ENCODE measurements at places on chromosomes 6 and 20.

GRCh38 chr20:15655295-15655874 lies 917.9 kb downstream of the KIF16B start:
- DNase-seq, result no peak

DNA sequence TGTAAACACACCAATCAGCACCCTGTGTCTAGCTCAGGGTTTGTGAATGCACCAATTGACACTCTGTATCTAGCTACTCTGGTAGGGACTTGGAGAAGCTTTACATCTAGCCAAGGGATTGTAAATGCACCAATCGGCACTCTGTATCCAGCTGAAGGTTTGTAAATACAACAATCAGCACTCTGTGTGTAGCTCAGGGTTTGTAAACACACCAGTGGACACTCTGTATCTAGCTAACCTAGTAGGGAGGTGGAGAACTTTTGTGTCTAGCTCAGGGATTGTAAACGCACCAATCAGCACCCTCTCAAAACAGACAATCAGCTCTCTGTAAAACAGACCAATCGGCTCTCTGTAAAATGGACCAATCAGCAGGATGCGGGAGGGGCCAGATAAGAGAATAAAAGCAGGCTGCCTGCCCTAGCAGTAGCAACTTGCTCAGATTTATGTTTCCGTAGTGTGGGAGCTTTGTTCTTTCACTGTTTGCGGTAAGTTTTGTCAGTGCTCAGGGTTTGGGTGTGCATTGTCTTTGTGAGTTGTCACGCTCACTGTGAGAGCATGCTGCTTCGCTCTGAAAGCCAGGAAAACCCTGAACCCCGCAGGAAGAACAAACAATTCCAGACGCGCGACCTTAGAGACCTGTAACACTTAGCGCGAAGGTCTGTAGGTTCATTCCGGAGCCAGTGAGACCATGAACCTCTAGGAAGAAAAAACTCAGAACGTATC lies 37.0 kb downstream of the RIOK1 start:
- no peak for DNase-seq

DNA sequence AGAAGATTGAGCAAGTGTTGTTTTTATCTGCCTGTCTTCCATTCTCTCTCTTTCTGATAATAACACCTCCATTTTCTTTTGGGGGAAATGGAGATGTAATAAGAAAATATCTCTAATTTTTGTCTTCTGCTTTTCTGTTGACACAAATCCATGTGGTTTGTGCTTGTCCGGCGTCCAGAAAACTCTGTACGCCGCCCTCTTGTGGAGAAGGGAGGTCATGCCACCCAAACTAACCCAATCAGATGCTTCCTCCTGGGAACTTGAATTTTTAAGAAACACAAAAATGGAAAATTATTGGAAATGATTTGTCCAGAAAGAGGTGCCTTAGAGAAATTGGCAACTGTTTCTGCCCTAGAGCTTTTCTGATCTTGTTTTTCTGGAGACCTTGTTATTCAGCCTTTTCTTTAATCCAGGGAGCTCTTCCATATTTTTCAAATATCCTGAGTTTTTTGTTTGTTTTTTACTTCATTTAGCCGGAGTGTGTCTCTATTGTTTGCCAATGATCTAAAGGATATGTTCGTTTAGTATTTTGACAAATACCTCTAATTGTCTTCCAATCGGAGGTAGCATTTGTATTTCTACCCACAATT lies 17.8 kb upstream of the FNDC1 start:
- DNase-seq, result no peak

DNA sequence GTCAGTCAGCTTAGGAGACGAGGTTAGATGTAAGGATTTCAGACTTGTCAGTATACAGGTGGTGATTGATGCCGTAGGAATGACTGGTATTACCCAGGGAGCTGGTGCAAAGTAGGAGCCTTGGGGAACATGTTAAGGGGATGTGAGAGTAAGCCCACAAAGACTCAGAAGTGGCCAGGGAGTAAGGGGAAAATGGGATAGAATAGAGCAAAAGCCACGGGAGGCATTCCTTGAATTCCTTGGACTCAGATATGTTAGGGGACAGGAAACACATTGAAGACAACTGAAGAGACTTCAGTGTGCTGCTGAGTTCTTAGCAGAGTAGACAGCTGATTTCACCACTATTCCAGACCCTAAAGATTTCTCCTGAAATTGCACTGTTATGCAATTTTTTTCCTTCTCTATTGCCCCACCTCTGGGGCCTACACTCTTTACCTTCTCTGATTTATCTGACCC lies 1.2 kb upstream of the ACAT2 start:
- peak; percentile 19 for DNase-seq

DNA sequence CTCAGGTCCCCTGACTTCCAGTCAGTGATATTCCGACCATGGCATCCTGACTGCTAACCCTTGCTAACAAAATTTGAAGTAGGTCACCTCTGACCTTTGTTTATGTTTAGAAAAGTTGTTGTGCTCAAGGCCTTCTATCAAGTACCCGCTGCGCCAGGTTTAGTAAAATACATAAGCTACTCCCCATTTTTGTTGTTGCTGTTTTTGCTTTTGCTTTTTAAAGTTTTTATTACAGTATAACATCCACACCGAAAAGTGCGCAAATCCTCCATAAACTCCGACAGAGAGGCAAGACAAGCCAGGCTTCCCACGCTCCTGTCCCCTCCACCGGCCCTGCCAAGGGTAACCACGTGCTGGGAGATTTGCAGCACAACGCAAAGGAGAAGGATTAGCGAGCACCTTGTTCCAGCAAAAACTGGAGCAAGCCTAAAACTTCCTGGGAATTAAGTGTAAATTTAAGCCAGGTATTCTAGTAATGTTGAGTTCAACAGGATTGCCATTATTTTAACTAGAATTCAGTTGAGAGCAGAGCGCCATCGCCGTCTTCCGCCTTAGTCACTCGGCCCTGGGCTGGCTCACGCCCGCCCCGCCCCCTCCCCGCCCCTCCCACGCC lies 17.8 kb upstream of the HMGN4 start:
- no peak for DNase-seq

GRCh38 chr6:36484736-36485135 lies 41.9 kb downstream of the KCTD20 start:
- no peak for DNase-seq

Measured in H54 (cell line).